ENCODE measurements at places on chromosomes 11 and 22. TPM values are rescaled to one million over a fixed set of nuclear protein-coding genes. Genes with fewer than 3 reads are reported as not detected.

The CRYBA4 gene
- not detected for total RNA-seq

The SMTNL1 gene
- not detected for total RNA-seq

The C11orf86 gene
- 34.6 TPM for total RNA-seq

The KRTAP5-7 gene
- not detected for total RNA-seq

The OR8B8 gene
- total RNA-seq = not detected

The BEST1 gene
- total RNA-seq = 2.3 TPM

The CD44 gene
- total RNA-seq = 627 TPM

The C11orf16 gene
- not detected for total RNA-seq

The SLC5A1 gene
- total RNA-seq = 0.06 TPM

The MS4A6E gene
- total RNA-seq = not detected

The ALX4 gene
- 4.0 TPM for total RNA-seq

The OR52K2 gene
- not detected for total RNA-seq

The CENPM gene
- total RNA-seq = 37.6 TPM

The BUD13 gene
- total RNA-seq = 11.5 TPM

The FEN1 gene
- total RNA-seq = 96.6 TPM

The OR56A1 gene
- not detected for total RNA-seq
